ENCODE measurements at places on chromosomes 7 and 10.

- DNase-seq = no peak
Measured at GRCh38 chr10:1529806-1530413, 207.4 kb downstream of the ADARB2 start.

DNA sequence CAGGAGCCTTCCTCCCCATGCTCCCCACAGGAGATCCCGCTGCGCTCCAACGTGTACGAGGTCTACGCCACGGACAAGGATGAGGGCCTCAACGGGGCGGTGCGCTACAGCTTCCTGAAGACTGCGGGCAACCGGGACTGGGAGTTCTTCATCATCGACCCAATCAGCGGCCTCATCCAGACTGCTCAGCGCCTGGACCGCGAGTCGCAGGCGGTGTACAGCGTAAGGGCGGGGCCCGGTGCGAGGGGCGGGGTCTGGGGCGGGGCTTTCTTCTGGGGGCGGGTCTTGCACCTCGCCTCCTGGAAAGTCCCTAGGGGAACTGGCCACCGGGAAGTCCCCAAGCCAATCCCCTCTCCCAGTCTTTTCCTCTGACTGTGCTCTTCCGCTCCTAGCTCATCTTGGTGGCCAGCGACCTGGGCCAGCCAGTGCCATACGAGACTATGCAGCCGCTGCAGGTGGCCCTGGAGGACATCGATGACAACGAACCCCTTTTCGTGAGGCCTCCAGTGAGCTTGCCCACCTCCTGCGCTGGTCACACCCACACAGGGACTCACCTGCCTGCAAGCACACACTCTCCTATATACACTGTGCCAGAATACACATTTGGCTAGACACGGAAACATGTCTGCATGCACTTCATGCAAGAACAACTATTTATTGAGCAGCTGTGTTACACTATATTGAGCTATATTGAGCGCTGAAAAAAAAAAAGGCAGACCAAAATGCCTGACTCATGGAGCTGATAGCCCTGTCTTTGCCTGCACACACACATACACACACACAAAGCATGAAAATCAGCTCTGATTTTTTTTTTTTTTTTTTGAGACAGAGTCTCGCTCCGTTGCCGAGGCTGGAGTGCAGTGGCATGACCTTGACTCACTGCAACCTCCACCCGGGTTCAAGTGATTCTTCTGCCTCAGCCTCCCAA, 32.7 kb upstream of the VSIR start:
- DNase-seq = no peak

- peak; percentile 27 for DNase-seq
Measured at GRCh38 chr10:91887272-91888076, 21.8 kb downstream of the FGFBP3 start.

DNA sequence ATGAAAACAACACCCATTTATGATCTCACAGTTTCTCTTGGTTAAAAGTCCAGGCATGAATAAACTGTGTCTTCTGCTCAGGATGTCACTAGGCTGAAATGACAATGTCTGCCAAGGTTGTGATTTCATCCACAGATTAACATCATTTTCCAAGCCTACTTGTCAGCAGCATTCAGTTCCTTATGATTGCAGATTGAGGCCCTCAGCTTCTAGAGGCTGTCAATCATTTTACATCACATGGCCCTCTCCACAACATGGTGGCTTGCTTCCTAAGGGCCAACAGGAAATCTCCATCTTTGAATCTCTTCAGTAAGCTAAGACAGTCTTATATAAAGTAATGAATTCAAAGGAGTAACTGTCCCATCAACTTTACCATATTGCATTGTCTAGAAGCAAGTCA, 377.6 kb downstream of the ANKRD7 start:
- no peak for DNase-seq

DNA sequence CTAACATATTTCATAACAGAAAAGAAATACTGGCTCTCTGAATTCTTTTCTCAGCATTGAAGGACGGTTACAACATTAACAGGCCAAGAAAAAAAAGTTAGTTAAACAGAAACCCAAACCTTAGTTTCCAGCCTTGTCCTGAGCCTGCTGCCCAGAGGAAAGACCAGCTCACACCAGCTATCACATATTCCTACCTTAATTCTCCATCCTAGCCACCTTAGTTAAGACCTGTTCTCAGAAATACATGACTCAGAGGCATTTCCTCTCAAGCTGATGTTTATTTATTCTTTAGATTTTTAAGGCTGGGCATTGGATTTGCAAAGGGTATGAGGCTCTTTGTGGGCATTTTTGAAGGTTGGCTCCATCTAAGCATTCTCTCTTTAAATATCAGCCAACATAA, 34.3 kb upstream of the ADAM12 start:
- DNase-seq = no peak

GRCh38 chr10:100996678-100997359, 2.8 kb upstream of the LZTS2 start:
- DNase-seq = peak; percentile 50

All from activated naive CD4-positive, alpha-beta T cell treated with anti-CD3 and anti-CD28 coated beads, Interleukin-2, amount 50 U/mL, for 16 hours (primary cell).